Activated T-helper 2 cell treated with anti-CD3 and anti-CD28 coated beads, Interferon-gamma antibody, Interleukin-2, Interleukin-4, amounts not matched to agents 10 μg/mL and 5 μg/mL and 100 μg/mL, durations not matched to agents 14 hours and 24 hours and 36 hours (primary cell): ENCODE measurements at places on chromosomes 2 and 18. TPM values are rescaled to one million over a fixed set of nuclear protein-coding genes. Genes with fewer than 3 reads are reported as not detected.

The REG1B gene
- total RNA-seq = not detected in 2 replicates

The LDLRAD4 gene
- 30.5 and 32.7 TPM in 2 replicates for total RNA-seq

The SLC25A52 gene
- total RNA-seq = not detected in 2 replicates

The ITSN2 gene
- total RNA-seq = 50.0 and 53.2 TPM in 2 replicates

The CD8B2 gene
- total RNA-seq = not detected in 2 replicates

The UPP2 gene
- not detected in 2 replicates for total RNA-seq

The DLX1 gene
- total RNA-seq = 0.09 TPM in 1 of 2 replicates, not detected in the other

The PLCD4 gene
- total RNA-seq = 0.18 and 0.23 TPM in 2 replicates

The CENPA gene
- total RNA-seq = 24.3 and 27.3 TPM in 2 replicates

The PCARE gene
- not detected in 2 replicates for total RNA-seq
